NCI-H226 (cell line): ENCODE measurements at places on chromosomes 2 and 18.

- DNase-seq, result no peak
These were observed 288.4 kb downstream of the LRRTM1 start for GRCh38 chr2:80016171-80016570.

GRCh38 chr2:136582628-136583205 lies 182.6 kb upstream of the THSD7B start:
- DNase-seq, result no peak

- no peak for DNase-seq
These were observed 321.3 kb upstream of the TFPI start for GRCh38 chr2:187875261-187876141.

DNA sequence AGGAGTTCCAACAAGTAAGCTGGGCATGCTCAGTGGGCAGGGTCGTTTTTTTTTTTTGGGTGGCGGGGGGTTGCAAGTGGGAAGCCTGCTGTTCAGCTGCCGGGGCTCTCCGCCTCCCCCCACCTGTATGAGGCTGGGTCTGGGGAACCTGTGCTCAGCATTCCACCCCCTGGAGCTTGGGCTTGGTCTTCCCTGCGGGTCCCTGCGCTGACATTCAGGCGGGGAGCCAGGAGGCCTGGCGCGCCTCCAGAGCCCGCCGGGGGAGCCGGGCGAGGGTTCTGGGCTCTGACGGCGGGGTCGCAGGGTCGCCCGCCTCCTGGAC lies 822 bp upstream of the GPD2 start:
- no peak for DNase-seq

DNA sequence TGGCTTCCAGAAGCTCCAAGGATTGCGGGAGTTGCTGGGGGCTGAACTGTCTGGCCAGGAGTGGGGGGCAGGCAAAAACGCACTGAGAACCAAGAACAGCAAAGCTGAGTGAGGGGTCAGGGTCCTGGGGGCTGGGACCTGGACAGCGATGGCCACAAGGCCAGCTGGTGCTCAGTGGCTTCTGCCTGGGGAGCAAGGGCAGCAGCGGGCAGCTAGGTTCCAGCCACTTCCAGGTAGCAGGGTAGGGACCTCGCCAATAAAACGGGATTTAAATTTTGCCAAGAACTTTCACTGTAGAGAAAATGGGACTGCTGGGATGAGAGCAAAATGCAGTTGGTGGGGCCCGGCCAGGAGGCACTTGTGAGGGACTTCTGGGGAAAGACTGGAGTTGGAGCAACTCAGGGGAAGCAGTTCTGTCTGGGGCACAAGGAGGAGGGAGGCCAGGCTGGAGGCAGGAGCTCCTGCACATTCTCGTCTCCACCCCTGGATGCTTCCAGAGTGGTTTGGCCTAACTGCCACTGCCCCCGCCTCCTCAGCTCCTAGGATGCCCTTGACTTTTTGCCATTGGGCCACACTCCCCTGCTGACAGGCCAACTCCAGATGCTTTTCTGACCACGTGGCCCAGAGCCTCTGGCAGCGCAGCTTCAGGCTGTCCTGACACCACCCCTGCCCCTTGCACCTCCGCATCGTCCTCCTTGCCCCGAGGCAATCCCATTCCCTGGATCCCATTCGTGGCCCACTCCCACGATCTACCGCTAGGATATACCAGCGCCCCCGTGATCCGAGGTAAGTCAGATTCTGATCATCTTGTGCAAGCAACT lies 5.5 kb upstream of the CCDC74A start:
- no peak for DNase-seq

DNA sequence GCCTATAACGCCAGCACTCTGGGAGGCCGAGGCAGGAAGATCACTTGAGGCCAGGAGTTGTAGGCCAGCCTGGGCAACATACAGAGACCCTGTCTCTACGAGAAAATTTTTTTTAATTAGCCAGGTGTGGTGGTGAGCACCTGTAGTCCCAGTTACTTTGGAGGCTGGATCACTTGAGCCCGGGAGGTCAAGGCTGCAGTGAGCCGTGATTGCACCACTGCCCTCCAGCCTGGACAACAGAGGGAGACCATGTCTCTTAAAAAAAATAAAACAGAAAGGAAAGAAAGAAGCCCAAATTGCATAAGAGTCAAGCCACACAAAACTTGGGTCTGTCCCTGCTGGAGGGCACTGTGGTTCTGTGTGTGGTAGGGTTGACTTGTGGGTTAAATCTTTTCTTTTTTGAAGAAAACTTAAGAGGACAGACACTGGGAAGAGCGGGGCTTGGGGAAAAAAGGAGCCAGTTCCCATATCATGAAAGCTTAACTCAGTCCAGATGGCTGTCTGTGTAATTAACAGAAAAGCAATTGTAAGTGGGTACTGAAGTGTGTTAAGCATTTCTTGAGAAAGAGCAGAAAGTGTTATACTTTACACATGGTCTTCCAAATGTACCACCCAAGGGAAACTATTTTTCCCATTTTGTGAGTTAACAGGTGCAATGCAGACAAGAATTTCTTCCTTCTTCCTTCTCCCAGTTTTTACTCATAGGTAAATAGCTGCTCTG lies 115.1 kb downstream of the ALPK2 start:
- no peak for DNase-seq

- DNase-seq, result peak; percentile 66
These were observed 1103.9 kb upstream of the KLHL29 start for GRCh38 chr2:22281033-22281432.

- DNase-seq, result no peak
These were observed 558 bp downstream of the DNAJC10 start for GRCh38 chr2:182716650-182716979.

- DNase-seq, result no peak
These were observed 215.6 kb upstream of the MAP2 start for GRCh38 chr2:209208211-209208610.

DNA sequence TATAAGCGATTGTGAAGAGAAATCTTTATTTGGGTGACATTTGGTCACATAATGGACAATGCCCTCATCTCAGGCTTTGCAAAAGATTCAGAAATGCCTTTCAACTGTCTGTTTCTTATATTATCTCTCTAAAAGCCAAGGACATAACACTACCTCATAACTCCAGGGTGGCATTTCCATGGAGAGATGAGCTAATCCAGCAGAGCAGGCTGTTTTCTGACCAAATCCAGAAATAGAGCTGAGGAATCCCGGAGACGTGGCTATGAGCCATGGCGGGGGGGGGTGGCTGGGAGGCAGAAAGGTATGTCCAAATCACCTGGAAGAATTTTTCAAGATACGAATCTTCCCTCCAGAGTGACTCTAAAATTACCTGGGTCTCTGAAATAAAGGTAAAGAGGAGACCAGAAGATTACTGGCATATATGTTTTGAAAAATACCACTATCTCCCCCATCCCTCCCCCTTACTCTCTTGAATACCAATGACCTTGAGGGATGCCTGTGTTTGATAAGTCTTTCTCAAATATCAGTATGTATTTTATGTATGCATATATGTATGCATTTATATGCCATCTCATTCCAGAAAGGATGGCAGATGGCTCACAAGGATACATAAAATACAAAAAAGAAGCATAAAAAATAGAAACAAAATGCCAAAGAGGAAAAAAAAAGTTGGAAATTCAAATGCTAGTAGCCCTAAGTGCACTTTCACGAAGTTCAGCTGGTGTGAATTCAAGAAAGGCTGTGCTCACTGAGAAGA lies 296.0 kb upstream of the MGAT5 start:
- DNase-seq, result no peak

DNA sequence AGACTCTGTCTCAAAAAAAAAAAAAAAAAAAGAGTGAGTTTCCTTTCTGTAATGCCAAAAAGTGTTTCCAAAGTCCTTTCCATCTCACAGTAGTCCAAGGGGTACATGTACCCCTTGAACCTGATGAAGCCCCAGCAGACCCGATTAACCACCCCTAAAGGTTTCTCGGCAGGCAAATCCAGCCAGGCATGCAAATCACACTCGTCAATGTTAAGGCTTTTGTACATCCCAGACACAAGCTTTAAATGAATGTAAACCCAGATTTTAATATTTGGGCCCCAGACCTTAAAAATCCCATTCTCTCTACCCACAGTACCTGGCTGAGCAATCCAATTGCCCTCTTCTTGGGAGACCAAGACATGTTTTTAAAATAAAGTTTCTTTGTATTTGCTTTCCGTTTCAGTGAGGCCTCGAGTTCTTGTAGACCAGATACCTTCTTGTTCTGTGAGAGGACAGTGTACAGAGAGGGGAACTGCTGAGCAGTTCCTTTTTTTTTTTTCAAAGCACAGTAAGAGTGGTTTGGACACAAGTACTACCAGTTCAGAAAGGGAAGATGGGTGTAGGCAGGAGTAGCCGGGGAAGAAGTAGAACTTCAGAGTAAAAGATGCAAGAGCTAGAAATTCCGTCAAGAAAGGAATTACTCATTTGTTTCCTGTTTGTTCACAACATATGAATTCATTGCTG lies at the start of gene NLRC4:
Gene NLRC4, minus strand, starts transcription at position 465 of the 684 bp plus-strand sequence. CDS start 8,111 bp downstream, outside the sequence.
- no peak for DNase-seq

- DNase-seq, result no peak
These were observed 31.7 kb upstream of the SERTAD2 start for GRCh38 chr2:64685430-64685829.

DNA sequence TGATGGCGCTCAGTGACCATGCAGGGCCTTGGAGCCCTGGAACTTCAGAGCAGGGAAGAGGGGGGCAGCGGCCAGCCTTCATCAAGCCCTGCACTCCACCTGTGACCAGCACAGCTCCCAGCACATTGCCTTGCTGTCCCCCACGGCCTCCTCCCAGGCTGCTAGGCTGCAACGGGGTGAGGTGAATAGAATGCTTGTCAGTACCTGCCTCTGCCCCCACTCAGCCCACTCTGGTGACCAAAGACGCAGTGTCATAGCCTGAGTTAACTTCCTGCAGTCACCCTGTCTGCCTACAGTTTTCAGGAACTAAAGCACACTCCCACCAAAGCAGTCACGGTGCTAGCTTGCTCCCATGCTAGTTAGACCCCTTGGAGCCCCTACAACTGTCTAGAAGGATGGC lies 72.1 kb downstream of the STPG4 start:
- DNase-seq, result no peak
